ENCODE measurements at places on chromosomes 13 and 19.
A peak's percentile ranks its signal among the peaks of the same experiment; 100 is the strongest.

DNA sequence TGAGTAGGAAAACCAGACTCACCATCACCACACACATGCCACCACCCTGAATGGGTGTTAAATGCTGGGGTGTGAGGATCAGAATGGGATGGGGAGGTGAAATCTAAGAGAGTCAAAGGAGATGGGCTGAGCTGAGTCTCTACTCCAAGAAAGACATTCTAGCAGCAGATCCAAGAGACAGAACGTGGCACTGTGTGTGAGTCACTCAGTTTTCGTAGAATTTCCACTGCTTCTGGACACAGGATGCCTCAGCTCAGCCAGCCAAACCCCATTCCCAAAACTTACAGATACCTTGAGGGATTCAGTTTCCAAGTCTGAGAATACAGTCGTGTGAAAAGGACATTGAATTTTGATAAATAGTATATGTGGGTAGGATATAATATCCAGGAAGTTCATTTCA lies 7.3 kb upstream of the CYP2A7 start:
- DNase-seq = no peak

GRCh38 chr19:23539499-23539898 lies 144.2 kb upstream of the ZNF91 start:
- DNase-seq = no peak

DNA sequence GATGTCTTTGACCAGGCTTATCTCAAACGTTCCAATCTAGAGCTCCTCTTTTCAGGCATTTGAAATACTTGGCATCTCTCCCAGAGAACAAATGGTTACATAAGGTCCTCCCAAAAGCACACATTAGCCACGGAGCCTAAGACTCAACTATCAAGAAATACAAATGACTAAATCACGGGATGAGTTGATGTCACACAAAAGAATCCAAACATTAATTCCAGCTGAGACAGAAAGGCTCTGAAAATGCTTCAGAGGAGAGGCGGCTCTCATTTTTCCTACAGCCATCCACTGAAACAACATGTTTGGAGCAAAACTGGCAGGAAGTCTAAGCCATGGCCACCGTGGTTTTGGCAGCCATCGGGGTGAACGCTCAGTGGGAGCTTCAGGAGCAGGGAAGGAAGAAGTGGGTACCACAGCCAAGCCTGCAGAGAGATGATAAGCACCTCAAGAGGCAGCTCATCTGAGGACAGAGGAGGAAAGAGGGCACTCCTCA lies 122.5 kb downstream of the STK24 start:
- peak; percentile 95 for DNase-seq

GRCh38 chr19:45492627-45493470 lies 4.0 kb downstream of the RTN2 start:
- DNase-seq = peak; percentile 91

- peak; percentile 44 for DNase-seq
Observed at GRCh38 chr13:112928972-112929782, 39.8 kb upstream of the MCF2L start.

DNA sequence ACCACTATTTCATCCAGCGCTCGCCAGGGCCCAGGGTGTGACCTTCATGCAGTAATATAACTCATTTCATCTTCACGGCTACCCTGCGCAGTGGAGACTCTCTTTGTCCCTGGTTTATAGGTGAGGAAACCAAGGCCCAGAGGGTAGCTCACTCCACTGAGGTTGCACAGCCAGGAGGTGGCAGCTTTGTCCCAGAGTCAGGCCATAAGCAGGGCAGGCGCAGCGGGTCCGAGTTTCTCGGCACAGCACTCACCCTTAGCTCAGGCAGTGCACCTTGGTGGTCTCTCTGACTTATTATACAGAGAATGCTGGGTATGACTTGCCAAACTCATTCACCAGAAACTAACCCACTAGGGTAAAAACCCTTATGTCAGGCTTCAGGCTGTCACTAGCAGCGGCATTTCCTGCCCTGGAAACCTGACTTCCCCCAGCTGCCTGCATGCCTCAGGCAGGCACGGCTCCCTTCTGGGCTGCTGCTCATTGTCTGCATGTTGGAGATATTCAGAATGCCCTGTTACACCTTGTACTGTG lies 24.5 kb downstream of the PPP5C start:
- DNase-seq = no peak

- DNase-seq = no peak
Observed at GRCh38 chr19:23542562-23542961, 144.4 kb downstream of the ZNF675 start.

DNA sequence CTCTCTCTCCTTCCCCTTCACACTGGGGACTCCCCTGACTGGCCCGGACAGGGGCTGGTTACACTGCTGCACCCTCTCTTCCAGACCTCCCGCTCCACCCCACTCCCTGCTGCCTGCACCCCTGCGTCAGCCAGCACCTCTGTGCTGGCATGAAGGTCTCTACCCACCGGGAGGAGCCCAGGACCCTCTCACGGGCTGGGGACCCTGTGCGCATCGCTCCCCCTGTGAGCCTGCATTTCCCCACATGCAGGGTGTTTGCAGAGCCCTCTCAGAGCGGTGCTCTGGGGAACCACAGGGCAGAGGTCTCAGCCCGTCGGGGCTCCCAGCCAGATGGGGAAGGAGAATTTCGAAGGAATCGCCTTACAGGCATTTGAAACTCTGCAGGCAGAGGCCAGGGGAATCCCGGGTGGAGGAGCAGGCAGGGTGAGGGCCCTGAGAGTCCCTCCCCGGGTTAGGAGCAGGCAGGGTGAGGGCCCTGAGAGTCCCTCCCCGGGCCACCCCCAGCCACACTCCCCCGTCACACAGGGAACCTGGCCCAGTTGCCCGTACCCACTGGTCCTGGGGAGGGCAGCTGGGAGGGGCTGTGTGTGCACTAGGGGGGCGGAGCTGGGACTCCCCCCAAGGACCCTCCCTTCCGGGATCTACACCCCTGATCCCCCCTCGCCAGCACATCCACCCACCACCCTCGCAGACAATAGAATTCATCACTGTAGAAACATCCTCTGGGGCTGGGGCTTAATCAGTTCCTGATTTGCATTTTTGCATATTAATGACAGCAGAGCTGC lies 16.3 kb upstream of the TCF3 start:
- no peak for DNase-seq

DNA sequence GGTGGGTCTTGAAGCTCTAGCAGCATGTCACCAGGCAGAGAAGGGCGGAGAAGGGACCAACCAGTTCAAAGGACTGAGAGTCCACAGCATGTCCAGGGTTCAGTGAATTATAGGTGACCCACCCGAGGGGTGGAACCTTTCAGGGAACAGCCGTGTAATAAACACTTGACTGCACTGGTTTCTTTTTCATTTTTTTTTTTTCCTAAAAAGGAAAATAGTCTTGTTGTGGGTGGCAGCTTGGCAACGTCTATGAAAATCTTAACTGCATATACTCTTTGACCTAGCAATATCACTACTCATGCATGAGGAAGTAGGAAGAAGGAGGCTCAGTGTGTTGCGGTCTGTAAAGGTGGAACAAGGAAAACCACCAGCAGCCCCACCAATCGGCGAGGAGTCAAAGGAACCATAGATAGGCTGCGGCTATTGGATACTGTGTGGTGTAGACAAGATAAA lies 13.0 kb upstream of the MYH14 start:
- DNase-seq = no peak

DNA sequence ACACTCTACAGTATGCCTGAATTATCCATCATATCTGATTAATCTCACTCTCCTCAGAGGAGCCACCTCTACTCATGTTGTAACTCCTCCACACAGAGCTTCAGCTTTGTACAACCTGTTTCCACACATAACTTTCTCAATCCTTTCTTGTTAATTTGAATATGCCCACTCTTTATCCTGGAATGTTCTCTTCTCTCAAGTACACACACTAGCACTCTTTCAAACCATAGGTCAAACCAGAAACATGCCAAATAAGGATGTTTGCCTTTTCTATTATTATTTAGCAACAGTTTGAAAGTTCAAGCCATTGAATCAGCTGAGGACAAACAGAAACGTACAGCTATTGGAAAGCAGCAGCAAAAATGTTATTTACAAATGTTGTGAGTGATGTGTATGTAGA lies 110.3 kb downstream of the MIPEP start:
- peak; percentile 90 for DNase-seq

- no peak for DNase-seq
Observed at GRCh38 chr13:43274881-43275280, 251.5 kb downstream of the DNAJC15 start.

DNA sequence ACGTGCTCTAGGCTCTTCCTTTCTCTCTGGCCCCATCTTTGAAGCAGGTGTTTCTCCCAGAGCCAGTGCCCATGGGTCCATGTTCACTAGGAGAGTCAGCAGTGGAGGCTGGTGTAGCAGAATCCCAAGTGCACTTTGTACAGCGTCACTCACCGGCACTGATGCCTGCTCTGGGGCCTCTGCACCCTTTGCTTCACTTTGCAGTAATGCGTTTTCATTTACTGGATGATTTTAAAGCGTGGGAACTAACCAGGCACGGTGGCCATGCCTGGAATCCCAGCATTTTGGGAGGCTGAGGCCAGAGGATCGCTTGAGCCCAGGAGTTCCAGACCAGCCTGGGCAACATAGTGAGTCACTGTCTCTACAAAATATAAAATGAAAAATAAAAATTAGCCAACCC lies 30.7 kb downstream of the SLC25A42 start:
- DNase-seq = no peak

DNA sequence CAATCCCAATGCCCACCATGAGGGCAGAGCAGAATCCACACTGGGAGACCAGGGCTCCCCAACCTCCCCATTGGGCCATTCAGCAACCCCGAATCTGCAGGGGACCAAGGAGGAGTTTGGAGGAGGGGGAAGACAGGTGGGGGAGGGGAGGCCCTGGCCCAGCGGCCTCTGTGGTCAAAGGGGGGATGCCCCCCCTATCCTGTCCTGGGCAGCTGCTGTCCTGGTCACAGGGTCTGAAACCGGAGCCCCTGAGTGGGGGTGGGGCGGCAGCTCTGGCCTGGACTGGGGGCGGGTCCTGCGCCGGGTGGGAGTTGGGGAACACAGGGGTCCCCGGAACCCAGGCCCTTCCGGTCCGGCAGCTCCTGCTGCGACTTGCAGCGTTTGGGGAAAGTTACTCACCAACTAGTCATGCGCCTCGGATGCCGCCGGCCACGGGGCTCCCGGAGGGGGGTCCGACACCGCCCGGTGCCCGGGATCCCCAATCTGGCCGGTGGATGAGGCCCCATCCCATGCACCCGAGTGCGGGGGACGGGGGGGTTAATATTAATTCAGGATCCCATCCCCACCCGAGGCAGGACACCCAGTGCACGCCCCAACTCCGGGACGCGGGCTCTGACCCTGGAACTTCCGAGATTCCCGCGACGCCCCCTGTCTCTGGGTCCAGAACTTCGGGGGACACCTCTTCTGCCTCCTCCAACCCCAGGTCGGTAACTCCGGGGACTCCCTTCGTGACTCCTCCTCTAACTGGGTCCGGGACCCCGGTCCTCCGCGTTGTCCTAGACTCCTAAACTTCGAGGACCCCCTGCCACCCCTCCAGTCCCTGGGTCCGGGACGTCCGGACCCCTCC lies 872 bp downstream of the HOMER3 start:
- DNase-seq = peak; percentile 62

GRCh38 chr13:110328573-110328972 lies 21.5 kb downstream of the COL4A2 start:
- no peak for DNase-seq

- DNase-seq = no peak
Observed at GRCh38 chr13:95185851-95186250, 115.4 kb downstream of the ABCC4 start.

DNA sequence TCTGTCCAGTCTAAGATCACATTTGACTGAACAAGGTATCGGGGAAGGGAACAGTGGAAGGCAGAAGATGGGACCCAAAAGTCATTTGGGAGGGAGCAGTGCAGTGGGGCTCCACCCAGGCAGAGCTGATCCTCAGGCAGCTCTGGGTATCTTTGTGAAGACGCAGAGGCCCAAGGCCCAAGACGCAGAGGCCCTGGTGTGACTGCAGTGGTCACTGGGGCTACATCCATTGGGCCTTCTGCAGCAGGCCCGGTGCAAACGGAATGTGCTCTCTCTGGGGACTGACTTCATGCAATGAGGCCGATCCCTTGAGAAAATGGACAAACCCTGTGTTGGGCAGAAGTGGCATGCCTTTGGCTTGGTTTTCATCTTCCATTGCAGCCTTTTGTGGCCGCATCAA lies 463.4 kb upstream of the ZNF507 start:
- no peak for DNase-seq

DNA sequence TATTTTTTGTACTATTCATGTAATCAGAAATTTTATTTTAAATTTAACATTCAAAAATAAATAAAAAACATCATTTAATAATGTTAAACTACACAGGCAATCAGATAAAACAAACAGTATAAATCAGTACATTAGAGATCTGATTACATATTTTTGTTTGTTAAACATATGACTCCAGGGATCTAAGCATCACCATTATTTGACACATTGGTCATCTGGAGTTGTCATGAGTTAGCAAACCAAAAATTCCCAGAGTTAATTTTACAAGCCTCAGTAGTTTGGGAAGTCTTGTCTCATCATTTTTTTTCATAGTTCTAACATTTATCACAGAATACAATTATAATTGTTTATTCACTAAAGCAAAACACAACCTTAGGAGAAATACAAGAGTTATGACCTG lies 770.8 kb upstream of the SLITRK6 start:
- DNase-seq = no peak

DNA sequence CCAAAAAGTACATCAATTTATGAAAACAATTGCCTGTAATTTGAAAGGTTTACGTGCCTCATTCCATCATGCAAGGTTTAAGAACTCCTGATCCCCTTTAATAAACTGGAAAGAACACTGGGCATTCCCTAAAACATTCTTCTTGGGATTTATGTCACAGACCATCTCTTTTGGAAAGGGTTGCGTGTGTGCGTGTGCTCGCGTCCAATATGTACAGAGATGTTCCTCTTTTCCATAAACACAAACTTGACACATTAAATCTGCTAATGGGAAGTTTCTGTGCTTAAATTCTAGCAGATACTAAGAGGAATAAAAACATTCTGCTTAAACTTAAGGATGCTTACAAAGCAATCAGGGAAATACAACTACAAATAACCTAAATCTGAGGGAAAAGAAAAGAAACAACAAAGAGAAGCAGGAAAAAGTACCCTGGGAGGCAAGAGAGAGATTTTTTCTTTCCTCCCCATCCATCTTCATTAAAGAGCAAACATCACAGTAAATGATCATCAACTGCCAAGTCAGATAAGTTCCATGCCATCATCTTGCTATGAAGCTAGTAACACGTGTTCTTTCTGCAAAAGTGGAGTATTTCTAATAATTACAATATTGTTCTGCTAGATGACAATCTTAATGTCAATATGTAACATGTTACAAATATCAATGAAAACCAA lies 83.7 kb downstream of the STK24 start:
- peak; percentile 33 for DNase-seq

GRCh38 chr13:101016475-101016874 lies 341.9 kb upstream of the TMTC4 start:
- no peak for DNase-seq

- no peak for DNase-seq
Observed at GRCh38 chr13:105184201-105184600, 1351.3 kb downstream of the EFNB2 start.

Measured in fibroblast of villous mesenchyme (primary cell).